Right cardiac atrium (tissue), 5 donors: ENCODE measurements at places on chromosomes 4 and X.

GRCh38 chr4:159764343-159764952 lies 661.6 kb downstream of the RAPGEF2 start:
- DNase-seq = no peak

- no peak for DNase-seq
Measured at GRCh38 chr4:182233310-182234090, 9.7 kb upstream of the TENM3 start.

- no peak for DNase-seq
Measured at GRCh38 chrX:40282348-40282747, 184.6 kb upstream of the BCOR start.

GRCh38 chr4:22416403-22416802 lies 99.5 kb downstream of the ADGRA3 start:
- DNase-seq = no peak

GRCh38 chr4:108512615-108513505 lies 107.5 kb upstream of the RPL34 start:
- peak; percentile 48 for DNase-seq

DNA sequence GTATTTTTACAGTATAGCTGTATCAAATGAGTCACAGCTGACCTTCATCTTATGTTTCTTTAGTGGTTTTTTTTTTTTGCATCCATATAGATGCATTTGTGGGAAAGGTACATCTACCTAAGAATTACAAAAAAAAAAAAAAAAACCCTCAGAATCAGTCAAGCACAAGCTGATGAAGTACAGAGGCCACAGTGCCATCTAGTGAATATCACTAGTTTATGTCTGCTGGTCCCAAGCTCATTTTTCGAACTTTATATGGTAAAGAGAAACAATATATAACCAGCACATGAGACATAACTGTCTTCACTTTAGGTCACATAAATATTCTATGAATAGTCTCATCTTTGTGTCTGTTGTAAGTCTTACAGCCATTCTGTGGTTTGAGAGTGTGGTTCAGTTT lies 220.1 kb downstream of the DLG3 start:
- DNase-seq = no peak

DNA sequence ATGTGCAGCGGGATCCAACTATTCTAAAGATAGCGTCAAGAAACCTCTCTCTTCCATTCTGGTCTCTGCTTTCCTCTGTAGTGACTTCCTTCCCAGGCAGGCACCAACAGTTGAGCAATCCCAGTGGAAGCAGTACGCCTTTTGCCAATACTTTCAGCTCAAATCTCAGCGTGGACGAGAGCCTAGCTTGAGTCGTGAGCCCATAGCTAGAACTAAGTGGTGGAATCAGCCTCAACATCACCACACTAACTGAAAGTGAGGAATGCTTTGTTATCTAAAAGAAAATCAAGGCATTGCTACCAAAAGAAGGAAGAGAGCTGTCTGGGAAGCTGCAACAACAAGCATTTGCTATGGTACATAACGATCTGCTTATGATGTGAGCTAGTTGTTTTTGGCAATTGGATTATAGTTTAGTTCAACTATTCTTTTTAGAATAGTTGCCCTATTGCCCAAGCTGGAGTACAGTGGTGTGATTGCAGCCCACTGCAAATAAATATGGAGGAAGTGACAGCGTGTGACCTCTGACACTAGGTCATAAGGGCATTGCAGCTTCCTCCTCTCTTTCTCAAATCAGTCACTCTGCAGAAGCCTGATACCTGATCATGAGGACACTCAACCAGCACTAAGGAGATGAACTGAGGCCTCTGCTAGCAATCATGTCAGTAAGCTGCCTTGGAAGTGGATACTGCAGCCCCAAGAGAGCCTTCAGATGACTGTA lies 24.7 kb upstream of the FRYL start:
- DNase-seq = no peak

GRCh38 chr4:17773135-17773698 lies 8.2 kb downstream of the FAM184B start:
- no peak for DNase-seq

GRCh38 chr4:135267148-135267865 lies 1065.7 kb upstream of the PABPC4L start:
- no peak for DNase-seq

GRCh38 chrX:7891928-7892327 lies 35.3 kb downstream of the PNPLA4 start:
- peak; percentile 41 for DNase-seq

DNA sequence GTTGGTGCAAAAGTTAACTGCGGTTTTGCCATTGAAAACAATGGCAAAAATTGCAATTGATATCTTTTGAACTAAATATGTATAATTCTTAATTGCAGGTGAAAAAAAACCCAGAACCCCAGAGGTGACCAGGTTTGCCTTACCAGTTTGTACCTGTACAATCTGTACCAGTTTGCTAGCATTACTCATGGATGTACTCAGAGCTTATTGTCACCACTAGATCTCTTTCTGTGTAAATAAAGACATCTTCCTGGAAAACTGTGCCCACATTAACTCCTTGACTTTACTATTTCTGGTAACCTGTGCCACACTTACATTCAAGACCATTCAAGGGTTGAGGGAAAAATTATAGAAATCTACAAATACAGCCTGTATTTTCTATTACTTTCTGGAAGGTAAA lies 139.7 kb downstream of the ELOVL6 start:
- DNase-seq = no peak

DNA sequence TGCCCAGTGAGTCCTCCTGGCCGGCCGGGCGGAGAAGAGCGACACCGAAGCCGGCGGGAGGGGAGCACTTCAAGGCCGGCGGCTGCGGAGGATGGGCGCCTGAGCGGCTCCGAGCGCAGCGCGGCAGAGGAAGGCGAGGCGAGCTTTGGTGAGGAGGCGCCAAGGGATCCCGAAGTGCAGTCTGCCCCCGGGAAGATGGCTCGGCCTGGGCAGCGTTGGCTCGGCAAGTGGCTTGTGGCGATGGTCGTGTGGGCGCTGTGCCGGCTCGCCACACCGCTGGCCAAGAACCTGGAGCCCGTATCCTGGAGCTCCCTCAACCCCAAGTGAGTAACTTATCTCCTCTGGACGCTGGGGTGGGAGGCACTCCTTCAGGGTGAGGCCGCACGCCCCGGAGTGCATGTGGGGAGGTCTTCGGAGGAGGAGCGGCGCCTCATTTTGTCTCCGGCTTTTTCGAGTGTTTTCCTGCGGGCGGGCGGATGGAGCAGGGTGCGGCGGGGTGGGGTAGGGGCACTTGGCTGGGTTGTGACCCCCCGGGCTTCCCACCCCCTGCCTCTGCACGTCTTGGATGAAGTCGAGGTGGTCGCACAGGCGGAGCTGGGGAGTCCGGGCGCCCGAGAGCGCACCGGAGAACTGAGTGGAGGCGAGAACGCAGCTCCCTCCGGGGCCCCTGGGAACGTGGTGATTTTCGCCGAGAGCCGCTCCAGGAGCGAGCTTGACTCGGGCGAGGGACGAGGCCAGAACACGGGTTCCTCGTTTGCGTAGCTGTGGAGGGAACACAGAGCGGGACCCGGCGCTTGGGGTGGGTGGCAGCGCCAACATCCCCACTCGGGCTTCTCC lies 979 bp downstream of the EFNB1 start:
- peak; percentile 75 for DNase-seq

DNA sequence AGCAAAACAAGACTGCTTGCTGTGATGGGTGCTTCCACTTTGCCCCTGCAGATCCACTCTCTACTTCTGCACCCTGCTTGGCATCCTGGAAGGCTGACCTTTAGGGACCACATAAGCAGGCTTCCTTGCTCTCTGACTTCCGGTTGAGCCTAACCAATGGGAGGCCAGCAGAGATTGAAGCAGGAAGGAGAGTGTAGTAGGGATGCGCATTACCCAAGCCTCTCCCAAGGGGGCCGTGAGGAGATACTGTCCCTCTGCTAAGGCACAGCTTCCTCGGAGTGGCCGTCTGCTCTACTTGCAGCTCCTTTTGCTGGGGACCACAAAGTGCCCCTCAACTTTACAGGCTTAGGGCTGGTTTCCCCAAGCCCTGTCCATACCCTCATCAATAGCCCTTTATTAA lies 624.3 kb upstream of the TENM3 start:
- no peak for DNase-seq

- no peak for DNase-seq
Measured at GRCh38 chrX:53587795-53588420, 98.6 kb downstream of the HUWE1 start.

DNA sequence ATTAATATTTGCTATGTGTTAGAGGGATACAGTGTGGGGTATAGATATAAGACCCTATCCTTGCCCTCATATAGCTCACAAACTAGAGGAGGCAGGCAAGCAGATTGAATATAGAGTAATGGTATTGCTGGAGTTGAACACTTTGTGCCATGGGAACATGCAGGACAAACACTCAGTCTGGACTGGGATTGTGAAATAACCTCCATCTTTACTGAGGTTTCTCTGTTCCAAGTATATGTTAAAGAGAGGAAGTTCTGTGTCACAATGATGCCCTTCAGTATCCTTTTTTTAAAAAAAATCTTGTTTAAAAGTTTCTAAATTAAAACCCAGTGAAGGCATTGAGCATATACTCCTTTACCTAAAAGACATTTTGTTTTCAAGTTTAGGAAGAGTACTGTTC lies 8.7 kb downstream of the FABP2 start:
- no peak for DNase-seq

- DNase-seq = no peak
Measured at GRCh38 chrX:9835585-9836210, 49.5 kb downstream of the SHROOM2 start.
